ENCODE measurements at places on chromosomes 7 and 10. TPM values are rescaled to one million over a fixed set of nuclear protein-coding genes. Genes with fewer than 3 reads are reported as not detected.

Gene EGFR
- 101 TPM for total RNA-seq

Gene CCNY
- total RNA-seq: 44.8 TPM

Gene SLC35G1
- 1.8 TPM for total RNA-seq

Gene SPDYE2
- not detected for total RNA-seq

Gene FAM241B
- 2.9 TPM for total RNA-seq

Gene RTKN2
- total RNA-seq: 8.9 TPM

Gene ACSM6
- not detected for total RNA-seq

Gene PDE6C
- total RNA-seq: not detected

Gene C10orf71
- not detected for total RNA-seq

GRCh38 chr7:8442814-8443304, 9.4 kb downstream of the NXPH1 start:
- no peak for ATAC-seq

- ATAC-seq: no peak
Observed at GRCh38 chr10:112744181-112745096, 205.6 kb upstream of the TCF7L2 start.

- ATAC-seq: no peak
Observed at GRCh38 chr10:62268027-62268398, 631 bp downstream of the RTKN2 start.

- no peak for ATAC-seq
Observed at GRCh38 chr10:125095228-125095627, 65.1 kb downstream of the CTBP2 start.

DNA sequence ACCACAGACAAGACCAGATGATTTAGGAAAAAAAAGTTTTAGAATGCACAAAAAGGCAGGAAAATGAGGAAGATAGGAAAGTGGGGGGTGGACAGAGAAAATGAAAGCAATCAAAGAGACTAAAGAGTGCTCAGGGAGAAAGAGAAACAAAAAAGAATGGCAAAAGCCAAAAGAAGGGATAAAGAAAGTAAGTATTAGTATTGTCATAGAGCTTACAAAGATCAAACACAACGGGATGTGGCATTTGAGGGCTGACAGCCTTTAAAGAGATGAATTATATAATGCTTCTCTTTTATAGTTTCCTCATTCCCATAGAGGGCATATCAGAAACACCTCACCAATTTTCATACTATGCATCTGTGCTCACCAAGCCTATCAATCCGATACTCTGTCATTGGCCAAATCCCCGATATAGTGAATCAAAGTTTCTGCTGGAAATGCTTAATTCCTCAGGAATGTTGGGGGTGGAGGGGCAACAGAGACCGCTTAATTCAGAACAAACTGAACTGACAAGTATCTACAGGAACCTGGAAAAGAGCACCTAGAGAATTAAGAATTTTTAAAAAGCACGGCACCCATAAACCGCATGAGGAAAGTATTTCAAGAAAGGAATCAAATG, 2.7 kb downstream of the COG5 start:
- ATAC-seq: peak; percentile 48

DNA sequence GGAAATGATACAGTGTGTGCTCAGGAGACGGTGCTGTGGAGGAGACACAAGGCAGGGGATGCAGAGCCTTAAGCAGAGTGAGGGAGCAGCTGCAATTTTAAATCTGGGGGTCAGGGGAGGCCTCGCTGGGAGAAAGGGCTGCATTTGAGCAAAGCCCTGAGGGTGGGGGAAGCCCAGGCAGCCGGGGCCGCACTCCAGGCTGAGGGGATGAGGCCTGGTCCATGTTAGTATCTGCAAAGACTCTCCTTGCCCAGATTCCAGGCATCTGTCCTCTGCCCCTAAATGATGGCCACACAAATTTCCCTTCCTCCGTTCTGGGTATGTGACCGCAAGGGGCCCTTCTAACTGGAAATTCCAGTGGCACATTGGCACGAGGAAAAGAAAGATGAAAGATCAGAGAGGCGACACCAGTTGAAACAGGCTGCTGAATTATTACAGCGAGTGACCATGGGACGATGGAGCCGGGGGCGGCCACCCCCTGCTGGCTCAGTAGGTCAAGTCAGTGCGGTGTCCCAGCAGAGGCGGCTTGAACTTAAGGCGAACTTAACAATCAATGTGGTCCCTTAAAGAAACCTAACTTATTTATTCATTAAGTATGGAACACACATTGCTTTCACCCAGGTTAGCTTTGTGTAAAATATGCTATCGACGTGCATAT, 62.3 kb upstream of the KAT6B start:
- no peak for ATAC-seq

- ATAC-seq: no peak
Observed at GRCh38 chr7:155699180-155699579, 54.7 kb downstream of the RBM33 start.

- no peak for ATAC-seq
Observed at GRCh38 chr7:26714006-26714405, 150.4 kb downstream of the SKAP2 start.

DNA sequence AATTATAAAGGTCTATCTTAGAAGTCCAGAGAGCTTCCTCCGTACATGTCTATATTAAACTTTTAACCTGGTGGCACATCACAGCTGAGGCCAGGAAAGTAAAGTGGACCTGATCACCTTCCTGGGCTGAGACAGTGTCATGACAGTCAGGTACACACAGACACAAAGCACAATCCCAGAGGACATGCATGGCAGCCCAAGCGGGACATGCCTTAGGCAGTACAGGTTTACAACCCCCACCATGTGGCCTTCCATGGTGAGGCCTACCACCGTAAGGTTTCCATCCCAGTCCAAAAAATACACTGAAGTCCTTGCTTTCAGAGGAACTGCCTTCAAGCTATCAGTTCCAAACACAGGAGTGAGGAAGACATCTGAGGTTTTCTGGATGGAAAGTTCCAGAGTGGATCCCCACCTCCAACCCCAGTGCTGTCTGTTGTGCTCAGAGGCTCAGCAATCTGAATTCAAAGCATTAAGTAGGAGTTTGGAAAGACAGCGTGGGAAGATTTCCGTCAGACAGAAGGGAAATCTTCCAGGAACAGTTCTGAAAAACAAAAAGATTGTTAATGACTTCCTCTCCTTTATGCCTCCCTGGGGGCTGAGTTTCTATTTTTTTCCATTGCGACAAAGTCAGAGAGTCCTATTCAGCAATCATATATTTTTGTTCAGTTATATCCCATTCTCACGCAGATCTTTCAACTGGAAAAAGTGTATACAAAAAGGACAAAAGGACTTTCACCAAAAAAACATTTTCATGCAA, 20.1 kb downstream of the IFIT3 start:
- ATAC-seq: no peak

DNA sequence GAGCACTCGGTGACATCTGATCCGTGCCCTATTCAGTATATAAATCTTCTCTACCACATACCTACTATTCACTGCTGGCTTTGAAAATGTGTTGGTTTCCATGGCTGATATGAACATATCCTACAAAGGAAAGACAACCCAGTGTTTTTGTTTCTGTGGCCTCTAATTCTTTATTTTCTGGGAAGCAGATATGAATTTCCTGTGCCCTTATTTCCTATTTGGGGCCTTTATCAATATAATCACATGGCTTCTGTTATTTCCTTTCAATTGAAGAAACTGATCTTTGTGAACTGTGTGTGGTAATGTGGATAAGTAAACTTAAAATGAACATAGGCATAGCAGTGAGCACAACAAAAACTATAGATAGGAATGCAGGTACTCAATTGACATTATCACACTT, 10.6 kb downstream of the CCNJ start:
- no peak for ATAC-seq

DNA sequence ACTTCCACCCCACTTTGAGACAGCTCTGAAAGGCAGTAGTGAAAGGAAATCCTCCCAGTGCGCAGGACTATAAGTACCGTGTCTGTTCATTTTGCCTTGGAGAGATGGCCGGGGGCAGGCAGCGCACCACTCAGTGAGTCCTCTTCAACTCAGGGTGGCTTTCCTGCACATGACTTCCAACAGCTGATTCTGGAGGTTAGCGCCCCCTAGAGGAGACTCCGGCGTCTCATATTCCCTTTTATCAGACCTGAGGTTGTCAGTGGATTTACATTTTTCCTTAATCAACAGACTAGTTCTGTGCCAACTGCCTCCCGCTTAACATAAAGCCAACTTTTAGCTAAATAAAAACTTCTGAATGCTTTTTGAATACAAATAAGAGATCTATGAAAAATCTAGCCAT, 101.0 kb downstream of the HERPUD2 start:
- no peak for ATAC-seq

- no peak for ATAC-seq
Observed at GRCh38 chr10:78301891-78302738, 268.5 kb downstream of the RPS24 start.

DNA sequence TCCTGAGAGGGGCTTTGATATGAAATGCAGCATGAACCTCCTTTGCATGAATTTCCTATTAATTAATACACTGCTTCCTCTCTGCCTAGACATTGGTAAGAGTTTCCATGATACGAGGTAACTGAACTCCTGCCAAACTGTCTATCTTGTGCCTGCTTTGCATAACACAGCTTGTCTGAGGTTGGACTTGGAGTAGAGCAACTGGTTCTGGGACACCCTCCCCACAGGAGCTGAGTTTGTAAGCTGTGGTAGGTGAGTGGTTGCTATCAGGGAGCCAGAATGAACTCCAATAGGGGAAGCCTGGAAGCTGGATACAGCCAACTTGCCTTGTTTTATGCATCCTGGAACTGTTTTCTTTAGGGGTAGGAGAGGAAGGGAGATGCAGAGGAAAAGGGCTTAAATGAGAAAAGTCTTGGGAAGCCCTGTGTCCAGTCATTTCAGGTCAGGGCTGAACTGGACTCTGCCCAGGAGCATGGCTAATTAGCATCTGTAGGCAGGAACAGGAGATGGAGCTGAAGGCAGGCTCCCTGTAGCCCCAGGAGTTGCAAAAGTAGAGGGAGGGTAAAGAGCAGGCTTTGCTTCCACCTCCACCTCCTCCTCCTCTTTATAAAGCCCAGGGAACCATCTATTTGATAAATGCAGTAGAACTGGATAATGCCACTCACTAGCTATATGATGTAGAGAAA, 73.2 kb upstream of the GPR158 start:
- ATAC-seq: peak; percentile 52

GRCh38 chr10:4301291-4302045, 516.5 kb upstream of the KLF6 start:
- no peak for ATAC-seq

DNA sequence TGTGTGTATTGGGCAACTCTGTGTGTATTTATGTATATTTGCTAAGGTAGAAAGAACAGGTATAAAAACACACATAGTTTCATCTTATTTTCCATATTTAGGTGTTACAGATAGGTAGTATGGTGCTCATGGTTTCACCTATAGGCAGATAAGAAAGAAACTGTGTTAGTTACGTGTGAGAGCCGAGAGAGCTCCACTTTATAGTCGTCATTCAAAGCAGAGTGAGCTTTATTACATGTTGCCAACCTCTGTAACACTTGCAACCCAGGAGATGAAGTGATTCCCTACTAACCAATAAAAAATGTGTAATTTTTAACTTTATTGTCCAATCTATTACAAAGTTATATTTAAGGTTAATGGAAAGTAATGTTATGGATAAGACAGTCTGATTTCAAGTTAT, 121.3 kb downstream of the AGMO start:
- no peak for ATAC-seq

DNA sequence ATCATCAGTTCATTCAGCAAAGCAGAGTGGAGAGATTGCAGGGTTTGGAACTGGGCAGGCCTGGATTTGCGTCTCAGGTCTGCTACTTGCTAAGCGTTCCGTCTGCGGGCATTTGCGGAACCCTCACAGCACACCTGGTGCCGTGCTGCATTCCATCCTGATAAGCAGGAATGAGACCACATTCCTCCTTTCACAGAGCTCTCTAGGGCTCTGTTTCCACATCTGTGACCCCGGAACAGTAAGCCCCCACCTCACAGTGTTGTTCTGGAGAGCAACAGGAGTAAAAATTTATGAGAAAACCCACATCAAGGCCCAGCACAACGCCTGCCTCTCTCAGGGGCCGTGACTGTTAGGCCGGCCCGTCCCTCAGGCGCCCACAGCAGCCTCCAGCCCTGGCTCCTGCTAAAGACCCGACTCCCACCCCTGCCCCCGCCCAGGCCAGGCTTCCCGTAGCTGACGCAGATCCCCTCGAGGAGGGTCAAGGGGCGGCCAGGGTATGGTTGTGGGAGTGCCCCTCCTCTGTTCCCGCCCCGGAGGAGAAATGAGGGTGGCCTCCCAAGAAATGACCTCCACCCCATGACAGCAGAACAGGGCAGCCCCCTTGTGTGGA, 128.9 kb downstream of the RGS10 start:
- ATAC-seq: no peak

DNA sequence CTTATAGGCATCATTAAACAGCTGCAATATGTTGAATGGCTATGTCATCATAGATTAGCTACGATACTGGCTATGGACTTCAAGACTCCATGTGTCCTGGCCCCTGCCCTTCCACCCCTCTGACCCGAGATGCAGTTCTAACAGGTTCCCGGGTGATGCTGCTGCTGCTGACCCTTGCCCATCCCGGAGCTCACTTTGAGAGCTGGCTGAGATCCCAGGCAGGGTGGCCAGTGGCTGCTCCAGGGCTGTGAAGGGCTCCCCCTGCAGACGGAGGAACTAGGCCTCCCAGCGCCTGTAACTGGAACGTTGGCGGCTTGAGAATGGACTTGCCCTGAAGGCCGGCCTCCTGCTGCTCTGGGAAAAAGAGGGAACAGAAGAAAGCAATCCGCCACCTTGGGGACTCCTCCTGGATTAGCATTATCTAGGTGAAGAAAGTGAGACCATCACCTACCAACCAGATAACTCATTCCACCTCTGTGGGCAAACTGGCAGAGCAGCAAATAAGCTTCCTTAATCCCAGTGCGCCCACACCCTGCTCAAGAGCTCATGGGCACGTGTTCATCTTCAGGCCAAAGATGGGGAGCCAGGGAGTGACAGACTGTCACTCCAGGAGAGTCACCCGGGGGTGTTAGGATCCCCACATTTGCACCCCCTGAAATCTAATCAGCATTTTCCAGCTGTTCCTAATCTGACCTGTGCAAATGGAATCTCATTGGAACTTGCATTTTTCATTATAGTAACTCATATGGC, 56.8 kb downstream of the PARP12 start:
- ATAC-seq: peak; percentile 66

DNA sequence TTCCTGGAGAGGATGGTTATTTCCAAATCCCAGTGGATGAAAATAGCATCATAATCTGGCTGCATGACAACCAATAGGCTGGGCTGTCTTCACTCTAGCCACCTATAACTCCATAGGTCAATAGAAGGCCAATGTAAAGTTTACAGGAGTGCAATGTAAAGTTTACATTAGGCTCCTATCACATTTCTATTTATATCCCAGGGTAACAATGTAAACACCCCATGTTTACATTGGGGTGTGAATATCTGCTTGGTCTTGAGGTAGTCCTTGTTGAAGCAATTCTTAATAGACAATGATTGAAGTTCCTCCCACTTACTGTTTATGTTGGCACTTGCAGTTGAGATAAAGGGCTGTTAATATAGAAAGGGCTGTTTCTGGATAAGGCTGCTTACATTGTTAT, 21.5 kb downstream of the CH25H start:
- no peak for ATAC-seq

DNA sequence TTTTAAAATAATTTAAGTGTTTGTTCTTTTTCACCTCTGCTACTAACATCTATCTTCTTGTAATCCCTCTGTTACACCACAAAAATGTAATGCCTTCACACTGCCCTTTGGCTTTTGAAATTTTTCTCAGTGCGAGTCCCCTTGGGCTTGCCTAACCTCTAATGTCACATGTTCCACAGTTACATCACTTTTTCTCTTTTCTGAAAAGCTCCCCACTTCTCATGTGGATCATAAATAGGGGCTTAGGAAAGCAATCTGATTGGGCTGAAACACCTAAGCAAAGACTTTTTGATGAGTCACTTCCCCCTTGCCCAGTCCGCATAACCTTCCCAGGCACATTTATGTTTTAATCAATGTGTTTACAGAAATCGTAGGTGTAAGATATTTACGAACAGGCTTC, 288.2 kb downstream of the IPMK start:
- ATAC-seq: no peak

GRCh38 chr10:4532467-4532866, 293.5 kb upstream of the AKR1E2 start:
- no peak for ATAC-seq
